ENCODE measurements at places on chromosomes 2 and 18. TPM values are rescaled to one million over a fixed set of nuclear protein-coding genes. Genes with fewer than 3 reads are reported as not detected.

C1GALT1C1L gene
- 0.31 TPM for total RNA-seq

KCNE4 gene
- 10.8 TPM for total RNA-seq

ERFE gene
- 0.92 TPM for total RNA-seq

UPP2 gene
- not detected for total RNA-seq

CABLES1 gene
- 19.0 TPM for total RNA-seq

DNAJC5G gene
- not detected for total RNA-seq

XRCC5 gene
- 219 TPM for total RNA-seq
